ENCODE measurements at places on chromosomes 16 and 17. TPM values are rescaled to one million over a fixed set of nuclear protein-coding genes. Genes with fewer than 3 reads are reported as not detected.

IGF2BP1 gene
- total RNA-seq = not detected

SPATA32 gene
- not detected for total RNA-seq

STH gene
- total RNA-seq = not detected

TP53TG3E gene
- total RNA-seq = not detected
